ENCODE measurements at places on chromosomes 2 and 18.

GRCh38 chr2:190913725-190914124 lies 33.1 kb downstream of the GLS start:
- no peak for DNase-seq

DNA sequence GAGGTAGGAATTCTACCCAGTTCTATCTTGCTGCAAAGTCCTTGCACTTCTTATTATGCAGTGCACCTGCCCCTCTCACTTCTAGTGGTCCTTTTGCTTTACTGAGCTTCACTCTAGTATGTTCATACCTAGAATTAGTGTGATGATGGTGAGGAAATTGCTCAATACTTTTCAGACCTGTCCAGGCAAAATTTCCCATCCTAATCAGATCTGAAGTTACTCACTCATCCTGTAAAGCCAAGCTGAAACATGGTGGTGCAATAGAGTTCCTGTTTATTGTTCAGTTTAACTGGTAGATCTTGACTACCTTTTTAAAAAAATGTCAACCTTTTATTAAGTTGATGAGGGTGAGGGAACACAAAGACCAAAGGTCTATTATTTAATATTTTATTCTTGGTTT lies 12.6 kb upstream of the FIGN start:
- DNase-seq: no peak

GRCh38 chr18:12302391-12303147 lies 5.5 kb upstream of the TUBB6 start:
- no peak for DNase-seq

- DNase-seq: no peak
Observed at GRCh38 chr18:58863539-58864145, 1.0 kb upstream of the ZNF532 start.

GRCh38 chr2:216165711-216166110 lies 56.6 kb downstream of the XRCC5 start:
- DNase-seq: no peak

GRCh38 chr2:73685764-73686438 lies 43.7 kb upstream of the NAT8 start:
- no peak for DNase-seq

DNA sequence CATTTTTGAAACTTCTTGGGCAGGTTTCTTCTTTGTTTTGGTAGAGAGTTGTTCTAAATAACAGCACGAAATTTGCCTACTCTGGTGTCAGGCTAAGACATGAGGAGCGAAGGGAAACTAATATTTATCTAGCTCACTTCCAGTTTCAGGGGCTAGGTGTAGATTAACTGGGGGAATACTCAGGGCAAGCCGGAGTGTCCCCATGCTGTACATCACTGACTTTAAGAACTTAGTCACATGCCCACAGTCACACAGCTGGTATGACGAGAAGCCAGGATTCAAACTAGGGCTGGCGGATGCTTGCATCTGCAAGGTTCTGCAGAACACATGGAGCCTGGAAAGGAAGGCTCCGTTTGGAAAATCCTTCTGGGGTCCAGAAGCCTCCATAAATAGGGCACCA lies 133.3 kb downstream of the ALPK2 start:
- no peak for DNase-seq

- no peak for DNase-seq
Observed at GRCh38 chr2:37342591-37343220, 1.7 kb upstream of the QPCT start.

DNA sequence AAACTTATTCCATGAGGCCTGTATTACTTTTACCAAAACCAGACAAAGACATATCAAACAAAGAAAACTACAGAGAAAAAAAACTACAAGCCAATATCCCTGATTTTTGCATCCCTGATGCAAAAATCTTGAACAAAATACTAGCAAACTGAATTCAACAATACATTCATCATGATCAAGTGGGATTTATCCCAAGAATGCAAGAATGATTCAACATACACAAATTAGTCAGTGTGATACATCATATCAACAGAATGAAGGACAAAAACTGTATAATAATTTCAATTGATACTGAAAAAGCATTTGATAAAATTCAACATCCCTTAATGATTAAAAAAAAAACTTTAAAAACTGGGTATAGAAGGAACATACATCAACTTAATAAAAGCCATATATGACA lies 106.8 kb downstream of the SLC39A10 start:
- DNase-seq: no peak
